ENCODE measurements at places on chromosomes 13 and 19.

- no peak for DNase-seq
Observed at GRCh38 chr13:64371045-64371444, 2859.1 kb downstream of the PCDH9 start.

- no peak for DNase-seq
Observed at GRCh38 chr13:46576762-46577161, 23.8 kb downstream of the LRCH1 start.

DNA sequence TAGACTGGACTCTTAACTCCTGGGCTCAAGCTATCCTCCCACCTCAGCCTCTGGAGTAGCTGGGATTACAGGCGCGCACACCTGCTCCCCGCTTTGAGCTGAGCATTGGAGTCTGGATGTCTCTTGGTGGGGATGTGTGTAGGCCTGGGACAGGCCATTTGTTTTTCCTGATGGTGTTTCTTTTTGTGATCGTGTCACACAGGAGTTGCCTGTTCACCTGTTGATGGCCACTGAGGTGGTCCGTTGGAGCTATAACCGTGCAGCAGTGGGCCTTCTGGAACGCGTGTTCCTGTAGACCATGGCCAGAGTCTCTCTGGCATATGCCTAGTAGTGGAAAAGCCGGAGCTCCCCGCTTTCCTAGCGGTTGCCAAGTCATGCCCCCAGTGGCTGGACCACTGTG is 3.5 kb downstream of the PAK4 start:
- no peak for DNase-seq

DNA sequence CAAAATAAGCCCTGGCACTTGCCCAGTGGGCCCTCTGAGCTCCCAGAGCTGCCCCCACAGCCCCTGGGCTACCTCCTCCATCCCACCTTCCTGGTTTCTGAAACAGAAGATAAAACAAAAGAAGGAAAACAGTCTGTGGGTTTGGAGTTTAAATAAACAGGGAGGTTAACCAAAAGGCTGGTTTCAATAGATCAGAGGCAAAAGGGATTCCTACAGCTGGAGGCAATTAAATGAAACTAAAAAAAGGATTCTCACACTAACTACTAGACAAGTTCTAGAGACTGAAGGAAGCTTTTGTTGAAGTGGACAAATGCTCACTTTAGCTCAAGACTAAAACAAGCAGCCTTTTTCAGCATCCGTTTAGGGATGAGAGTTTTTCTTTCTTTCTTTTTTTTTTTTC is 569.8 kb downstream of the FGF9 start:
- no peak for DNase-seq

GRCh38 chr19:29664753-29665214 is 477 bp upstream of the PLEKHF1 start:
- DNase-seq: no peak

DNA sequence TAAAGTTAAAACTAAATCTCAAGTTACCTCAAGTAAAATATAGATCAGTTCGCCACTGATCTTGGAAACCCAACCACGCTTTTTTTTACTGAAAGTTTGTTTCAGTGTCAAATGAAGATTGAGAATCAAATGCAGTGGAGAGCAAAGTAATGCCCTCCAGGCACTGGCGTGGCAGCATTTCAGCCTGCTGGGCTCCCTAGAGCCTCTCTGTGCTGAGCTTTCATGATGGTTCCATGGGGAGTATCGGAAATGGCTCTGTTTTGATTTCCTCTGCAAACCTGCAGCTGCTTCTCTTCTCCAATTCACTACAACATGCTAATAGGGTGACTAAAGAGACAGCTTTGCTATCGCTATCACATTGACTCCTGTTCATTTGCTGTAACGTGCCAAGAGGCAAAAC is 141.6 kb downstream of the FGF14 start:
- no peak for DNase-seq

- DNase-seq: no peak
Observed at GRCh38 chr13:96904232-96904631, 90.0 kb downstream of the OXGR1 start.

DNA sequence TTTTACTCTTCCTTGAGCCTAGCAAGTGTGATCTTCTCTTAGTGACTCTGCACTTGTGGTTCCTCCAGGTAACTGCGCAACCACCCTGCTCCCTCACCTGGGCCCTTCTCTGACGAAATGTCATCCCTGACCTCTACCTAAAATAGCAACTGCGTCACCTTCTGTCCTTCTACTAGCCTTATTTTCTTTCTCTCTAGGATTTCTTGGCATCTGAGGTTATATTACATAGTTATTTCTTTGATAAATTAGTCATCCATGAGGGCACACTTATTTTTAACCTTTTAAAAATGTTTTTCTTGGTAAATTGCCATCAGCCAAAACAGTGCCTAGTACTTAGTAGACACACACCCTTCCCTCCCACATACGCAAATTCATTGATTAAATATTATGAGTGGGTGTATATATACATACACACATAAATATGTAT is 355.5 kb downstream of the ENOX1 start:
- DNase-seq: no peak

DNA sequence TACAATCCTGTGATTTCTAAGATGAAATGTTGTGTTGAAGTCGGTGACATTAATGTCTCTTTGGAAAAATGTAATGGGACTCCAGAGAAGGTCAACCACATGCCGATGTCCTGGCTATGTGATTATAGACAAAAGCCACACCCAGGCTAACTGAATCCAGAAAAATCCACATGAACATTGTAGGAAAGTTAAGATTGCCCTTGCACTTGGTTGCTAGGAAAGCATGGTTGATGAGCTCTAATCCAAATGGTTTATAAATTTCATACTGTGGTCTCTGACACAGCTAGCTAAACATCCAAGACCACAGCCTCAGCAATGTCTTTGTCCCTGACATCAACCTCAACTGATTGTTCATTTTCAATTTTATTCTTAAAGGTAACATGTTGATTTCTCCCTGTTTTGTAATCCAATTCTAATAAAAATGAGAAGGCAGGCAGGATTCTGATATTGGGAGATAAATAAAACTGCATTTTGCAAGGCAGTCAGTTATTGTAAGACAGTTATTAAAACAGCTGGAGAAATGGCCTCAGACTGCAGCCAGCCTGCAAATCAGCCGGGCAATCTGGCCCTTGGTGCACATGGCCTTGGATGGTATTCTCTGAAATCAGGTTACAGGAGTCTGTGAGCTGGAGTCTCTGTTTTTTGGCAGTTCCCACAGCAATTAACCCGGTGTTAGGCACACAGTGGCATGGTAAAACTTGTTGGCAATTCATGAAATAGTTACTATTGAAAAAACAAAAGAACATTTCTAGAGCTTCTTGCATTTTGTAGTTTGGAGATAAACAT is 93.9 kb downstream of the STARD13 start:
- DNase-seq: no peak
